ENCODE measurements at places on chromosomes 6 and 20.

- peak; percentile 6 for DNase-seq
Measured at GRCh38 chr6:7726416-7727085, 652 bp downstream of the BMP6 start.

DNA sequence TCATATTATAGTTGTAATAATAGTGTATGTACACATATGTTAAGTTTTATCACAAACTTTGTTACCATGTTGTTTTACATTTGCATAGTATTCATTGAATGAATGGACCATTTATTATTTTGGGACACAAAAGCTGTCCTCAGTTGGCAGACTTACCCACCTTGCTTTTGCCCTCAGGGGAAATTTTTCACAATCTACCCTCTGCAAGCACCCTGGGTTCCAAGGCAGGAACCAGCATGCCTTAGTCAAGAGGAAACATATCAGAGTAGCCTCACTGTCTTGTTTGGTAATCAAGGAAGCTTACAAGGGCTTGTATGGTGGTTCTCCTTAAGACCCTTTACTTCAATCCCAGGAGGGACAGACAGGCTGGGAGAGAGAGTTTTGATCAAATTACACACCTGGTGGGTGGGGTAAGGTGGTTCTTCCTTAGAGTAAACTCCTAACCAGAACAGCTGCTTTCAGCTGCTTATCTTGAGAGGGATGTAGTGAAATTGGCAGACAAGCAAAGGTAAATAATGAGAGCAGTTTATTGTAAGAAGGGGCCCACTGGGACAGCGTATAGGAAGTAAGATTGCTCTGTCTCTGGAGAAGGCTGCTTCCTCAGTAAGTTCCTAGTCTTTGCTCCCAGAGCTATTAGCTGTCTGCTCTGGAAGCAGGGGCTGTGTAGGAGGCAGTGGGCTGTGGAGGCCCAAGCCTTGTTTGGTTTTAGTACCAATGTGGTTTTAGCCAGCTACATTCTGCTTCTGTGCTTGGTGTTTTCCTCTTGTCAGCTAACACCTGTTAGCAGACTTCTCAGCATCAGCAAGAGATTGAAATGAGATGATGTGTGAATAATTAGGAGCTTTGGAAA, 31.1 kb downstream of the BRPF3 start:
- no peak for DNase-seq

DNA sequence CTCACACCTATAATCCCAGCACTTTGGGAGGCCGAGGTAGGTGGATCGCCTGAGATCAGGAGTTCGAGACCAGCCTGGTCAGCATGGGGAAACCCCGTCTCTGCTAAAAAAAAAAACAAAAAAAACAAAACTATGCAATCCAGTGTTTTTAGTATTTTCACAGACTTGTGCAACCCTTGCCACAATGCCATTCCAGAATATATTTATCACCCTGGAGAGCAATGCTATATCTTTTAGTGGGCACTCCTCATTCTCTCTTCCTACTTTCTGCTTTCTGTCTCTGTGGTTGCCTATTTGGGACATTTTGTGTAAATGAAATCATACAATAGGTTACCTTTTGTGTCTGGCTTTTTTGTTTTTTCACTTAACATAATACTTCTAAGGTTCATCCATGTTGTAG, 39.1 kb upstream of the MROH8 start:
- DNase-seq: no peak

DNA sequence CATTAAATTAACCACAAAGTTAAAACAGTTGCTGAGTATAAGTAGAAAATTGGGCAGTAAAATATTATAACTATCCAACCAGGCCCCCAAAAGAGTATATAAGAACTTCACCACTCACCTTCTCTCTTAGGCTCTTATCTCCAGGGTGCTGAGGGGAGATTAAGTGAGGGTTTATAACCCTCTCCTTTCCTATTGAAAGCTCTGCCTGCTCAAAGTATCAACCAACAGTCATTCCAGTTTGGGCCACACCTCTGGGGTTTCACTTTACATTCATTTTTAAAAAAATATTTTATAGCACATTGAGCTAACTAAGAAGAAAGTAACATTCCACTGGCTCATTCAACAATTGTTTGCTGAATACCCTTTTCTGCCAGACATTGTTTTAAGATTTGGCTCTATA, 22.1 kb downstream of the GSTA4 start:
- DNase-seq: no peak

DNA sequence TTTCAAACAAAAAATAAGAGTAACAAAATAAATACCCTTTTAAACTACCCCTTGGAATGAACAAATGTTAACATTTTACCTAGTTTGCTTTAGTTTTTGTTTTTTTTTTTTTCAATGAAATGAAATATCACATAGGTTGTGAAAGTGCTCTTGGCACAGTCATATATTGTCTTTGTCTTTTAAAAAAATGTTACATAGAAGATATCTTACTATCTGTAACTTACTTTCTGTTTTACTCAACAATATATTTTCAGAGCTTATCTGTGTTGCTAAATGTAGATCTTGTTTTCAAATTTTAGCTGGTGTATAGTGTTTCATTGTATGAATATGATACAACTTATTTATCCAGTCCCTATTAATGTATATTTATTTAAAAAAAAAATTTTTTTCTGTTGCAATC, 8.6 kb downstream of the CEP57L1 start:
- no peak for DNase-seq

DNA sequence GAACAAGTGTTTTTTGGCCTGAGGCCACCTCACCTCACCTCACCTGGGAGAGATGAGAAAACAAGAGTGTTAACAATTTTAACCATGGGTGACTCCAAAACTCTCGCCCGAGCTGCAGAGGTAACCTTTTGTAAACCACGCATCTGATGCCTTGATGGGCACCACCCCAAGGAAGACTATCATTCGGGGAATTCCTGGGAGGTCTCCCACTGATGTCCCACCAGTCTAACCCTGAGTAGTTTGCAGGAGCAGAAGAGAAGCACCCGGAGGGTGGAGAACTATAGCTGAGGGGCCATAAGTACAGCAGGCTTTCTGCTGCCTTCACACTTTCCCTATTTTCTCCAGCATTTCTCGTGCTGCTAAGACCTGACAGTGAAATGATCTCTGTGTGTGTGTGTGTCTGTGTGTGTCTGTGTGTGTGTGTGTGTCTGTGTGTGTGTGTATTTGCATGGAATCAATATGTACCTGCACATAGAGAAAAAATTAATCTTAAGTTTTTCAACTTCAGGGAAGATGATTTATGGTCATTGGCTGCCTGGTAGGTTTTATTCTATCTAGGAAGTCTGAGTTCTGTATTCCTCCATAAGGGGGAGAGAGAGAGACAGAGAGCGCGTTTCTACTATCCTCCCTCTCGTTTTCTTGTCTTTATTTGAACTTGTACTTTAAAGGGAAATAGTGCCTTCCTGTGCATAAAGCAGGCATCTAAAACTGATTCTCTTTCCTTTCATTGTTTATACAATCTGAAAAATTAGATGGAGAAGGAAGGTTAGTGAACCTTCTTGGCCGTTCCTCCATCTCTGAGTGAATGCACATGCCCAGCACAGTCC, 75.8 kb downstream of the CAP2 start:
- DNase-seq: no peak

- peak; percentile 31 for DNase-seq
Measured at GRCh38 chr20:51318058-51318949, 224.2 kb downstream of the NFATC2 start.

GRCh38 chr20:48214601-48215000, 429.3 kb upstream of the SULF2 start:
- no peak for DNase-seq

GRCh38 chr6:139289233-139289632, 2.6 kb downstream of the TXLNB start:
- DNase-seq: no peak

GRCh38 chr6:149918151-149918905, 4.6 kb downstream of the RAET1G start:
- DNase-seq: no peak

DNA sequence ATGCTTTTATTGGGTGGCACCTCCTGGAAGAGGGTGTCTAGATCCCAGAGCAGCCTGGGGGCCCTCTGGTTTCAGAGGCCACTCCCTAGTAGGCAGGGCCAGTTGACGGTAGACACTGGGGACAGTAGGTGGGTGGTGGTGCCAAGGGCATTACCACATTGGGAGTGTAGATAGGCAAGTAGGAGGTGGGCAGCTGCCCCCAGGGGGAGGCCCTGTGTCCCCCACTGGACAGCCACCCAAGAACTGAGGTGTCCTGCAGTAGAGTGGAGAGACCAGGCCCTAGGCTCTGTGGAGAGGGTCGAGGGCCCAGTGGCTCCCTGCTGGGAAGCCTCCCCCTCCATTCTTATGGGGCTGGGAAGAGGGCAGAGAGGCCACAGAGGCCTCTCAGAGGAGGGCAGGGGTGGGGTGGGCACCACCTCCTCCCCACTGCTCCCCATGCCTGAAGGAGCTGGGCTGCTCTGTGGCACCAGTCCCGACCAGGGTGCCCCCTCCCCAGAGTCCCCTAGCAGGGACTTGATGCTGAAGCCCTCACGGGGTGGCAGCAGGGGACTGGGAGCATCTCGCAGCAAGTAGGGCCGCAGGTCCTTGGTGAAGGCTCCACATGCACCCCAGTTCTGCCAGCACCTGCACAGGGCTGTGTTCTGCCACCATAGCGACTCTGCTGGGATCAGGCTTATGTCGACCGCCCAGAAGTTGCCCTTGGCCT, 305.0 kb upstream of the KCNQ5 start:
- no peak for DNase-seq

- DNase-seq: no peak
Measured at GRCh38 chr20:24131281-24131680, 142.7 kb upstream of the GGTLC1 start.

GRCh38 chr6:88574031-88574430, 389.4 kb downstream of the RNGTT start:
- DNase-seq: no peak

DNA sequence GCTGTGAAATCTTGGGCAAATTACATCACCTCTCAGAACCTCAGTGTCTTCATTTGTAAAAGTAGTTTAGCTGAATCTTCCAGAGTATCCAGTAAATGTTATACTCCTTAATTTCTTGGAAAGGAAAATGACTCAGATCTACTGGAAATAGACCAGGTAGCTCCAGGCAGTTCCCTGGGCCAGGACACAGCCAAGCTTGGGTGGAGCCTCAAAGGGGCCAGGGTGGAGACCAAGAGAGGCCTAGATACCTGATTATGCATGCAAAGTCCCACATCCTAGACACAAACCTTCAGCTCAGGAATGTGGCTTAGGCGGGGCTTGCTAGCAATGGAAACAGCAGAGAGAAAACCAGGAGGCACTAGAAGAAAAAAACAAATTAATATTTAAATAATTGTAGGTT, 272.8 kb downstream of the MAFB start:
- DNase-seq: no peak

DNA sequence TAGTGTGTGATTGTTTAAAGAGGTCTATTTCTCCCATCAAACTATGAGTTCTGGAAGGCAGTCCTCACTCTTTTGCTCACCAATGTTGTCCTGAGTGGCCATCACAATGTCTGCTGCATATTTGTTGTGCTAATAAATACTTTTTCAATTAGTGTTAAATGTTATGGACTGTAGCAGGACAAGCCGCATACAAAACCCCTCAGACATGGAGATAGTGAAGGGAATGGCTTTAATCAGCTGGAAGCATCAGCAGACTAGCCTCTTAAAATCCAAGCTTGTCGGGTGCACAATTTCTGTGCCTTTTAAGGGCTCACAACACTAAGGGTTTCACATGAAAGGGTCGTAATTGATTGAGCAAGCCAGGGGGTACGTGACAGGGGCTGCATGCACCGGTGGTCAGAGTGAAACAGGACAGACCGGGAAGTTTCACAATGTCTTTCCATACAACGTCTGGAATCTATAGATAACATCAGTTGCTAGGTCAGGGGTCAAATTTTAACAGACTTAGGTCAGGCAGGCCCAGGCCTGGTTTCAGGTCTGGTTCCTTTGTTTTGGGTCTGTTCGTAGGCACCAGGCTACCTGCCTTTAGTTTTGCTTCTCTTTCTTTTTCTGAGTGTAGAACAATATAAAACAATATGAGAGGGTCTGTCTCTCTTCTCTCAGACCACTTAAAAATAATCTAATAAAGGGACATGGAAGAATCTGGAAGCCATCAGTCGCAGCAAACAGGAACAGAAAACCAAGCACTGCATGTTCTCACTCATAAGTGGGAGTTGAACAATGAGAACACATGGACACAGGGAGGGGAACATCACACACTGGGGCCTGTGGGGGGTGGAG, 327.6 kb upstream of the HTR1E start:
- no peak for DNase-seq

GRCh38 chr20:33419140-33419974, 18.0 kb upstream of the CDK5RAP1 start:
- DNase-seq: no peak

DNA sequence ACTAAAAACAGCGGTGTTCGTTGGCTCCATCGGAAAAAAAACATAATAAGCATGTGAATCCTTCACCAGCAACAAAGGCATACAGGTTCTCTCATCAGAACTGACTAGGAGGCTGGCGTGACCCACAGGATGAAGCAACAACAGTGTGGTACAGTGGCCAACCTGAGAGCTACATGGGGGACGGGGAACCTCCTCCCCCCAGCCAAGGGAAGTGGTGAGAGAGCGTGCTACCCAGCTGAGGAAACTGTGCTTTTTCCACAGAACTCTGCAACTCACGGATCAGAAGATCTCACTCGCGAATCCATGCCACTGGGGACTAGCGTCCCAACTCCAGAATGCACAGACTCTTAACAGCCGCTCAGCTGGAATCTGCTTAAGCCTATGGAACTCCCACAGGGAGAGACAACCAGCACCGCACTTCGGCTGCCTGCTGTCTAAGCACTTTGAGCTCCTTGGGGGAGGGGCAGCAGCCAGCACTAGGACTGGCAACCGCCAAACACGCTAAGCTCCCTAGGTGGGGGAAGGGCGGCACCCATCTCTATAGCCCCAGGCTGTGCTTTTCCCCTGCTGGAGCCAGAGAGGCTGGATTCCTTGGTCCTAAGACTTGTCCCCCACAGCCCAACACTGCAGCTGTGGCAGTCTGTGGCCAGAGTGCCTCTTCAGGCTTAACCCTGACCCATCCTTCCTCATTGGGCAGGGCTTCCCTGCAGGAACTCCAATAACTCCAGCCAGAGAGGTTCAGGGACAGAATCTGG, 538.3 kb upstream of the BTBD3 start:
- DNase-seq: peak; percentile 39

DNA sequence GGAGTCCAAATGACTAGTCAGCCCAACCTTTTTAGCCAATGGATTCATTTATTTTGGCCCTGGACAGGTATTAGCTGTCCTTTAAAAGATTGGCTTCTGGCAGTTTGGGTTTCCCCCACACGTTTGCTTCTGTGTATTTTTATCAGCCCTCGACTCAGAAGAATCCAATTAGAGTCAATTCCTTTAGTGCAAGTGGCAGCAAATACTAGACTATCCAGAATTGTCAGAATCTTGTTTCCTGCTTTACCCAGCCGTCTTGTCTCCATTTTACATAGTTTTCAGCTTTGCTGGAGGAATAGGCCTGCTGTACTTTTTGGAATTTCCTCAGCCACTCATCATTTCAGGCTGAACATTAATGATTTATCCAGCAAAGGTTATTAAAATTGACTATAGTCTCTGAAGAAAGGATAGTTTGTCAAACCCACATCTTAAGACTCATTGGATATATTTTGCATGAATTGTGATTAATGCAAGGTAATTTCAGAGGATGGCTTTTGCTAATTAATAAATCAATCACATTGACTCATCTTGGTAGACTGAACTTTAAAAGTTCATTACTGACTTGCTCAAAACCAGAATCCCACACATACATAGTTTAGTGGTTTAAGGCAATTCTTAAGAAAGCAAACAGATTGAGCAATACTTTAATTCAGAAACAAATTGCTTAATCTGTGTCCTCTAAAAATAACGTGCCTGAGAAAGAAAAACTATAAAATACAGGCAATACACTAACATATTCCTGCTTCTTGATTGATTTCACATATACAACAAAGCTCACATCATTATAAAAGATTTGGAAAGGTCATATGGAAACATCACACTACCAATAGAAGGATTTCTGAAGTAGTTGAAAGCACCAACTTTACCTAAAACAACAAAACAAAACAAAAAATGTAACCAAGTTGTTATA, 62.9 kb upstream of the ZNF217 start:
- peak; percentile 59 for DNase-seq

Measured in EL (cell line).